ENCODE measurements at places on chromosomes 2 and 18.

DNA sequence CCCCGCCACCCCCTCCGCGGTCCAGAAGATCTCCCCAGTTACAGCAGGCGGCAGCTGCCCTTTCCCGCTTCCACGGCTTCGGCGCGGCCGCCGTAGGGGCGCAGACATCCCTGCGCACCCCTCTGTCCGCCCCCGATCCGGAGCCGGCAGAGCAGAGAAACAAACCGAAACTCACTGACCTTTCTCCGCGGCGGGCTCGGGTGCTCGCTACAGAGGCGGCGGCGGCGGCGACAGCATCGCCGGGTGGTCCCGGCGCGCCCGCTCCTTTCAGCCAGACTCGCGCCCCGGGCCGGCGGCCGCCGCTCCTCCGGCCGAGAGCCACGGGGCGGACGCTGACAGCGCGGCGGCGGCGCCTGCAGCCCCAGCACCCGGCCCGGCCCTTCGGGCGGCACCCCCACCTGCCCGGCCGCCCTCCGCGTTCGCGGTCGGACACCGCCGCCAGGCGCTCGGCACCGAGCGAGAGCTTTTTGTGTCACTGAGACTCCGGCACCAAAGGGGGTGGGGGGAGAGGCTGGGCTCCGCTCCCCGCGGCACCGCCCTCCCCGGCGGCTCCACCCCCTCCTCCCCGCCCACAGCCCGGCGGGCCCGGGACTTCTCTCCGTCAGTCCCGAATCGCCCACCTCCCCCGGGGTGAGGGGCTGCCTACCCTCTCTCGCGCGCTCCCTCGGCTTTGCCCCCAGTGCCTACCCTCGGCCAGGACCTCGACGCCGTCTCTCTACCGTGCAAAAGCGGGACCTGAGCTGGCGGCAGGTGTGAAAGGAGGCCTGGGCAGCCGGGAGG is 1.4 kb upstream of the RNF152 start:
- DNase-seq = peak; percentile 73

DNA sequence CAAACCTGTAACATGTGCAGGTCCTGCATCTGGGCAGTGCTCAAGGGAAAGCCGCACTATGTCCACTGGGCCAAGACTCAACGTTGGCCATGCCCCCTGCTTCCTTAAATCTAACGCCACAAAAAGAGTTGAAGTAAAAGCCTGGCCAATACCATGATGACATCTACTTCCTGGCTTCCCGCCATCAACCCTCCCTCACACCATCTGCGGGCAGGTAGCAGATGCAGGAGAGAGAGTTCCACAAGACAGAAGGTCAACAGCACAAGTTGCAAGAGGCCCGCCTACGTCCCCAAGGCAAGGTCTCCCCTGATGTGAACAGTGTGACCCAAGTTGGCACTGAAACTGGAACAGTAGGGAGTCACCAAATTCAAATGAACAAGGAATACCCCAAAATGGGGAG is 48.4 kb downstream of the ABCG8 start:
- DNase-seq = no peak

GRCh38 chr2:16040271-16041010 is 100.1 kb downstream of the MYCN start:
- DNase-seq = no peak

DNA sequence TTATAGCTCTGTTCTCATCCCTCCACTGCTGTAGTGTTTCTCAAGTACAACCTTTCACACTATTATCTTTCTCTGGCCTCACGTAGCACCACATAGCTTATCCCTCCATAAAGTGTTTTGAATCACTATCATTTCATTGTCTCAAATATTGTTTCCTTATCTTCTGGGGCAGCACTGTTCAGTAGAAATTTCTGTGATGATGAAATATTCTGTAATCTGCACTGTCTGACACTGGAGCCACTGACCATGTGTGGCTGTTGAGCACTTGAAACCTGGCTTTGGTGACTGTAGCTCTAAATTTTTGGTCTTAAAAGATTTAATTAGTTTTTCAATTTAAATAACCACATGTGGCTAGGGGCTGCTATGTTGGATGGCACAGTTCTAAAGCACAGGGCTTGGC is 78.9 kb downstream of the CPS1 start:
- no peak for DNase-seq

DNA sequence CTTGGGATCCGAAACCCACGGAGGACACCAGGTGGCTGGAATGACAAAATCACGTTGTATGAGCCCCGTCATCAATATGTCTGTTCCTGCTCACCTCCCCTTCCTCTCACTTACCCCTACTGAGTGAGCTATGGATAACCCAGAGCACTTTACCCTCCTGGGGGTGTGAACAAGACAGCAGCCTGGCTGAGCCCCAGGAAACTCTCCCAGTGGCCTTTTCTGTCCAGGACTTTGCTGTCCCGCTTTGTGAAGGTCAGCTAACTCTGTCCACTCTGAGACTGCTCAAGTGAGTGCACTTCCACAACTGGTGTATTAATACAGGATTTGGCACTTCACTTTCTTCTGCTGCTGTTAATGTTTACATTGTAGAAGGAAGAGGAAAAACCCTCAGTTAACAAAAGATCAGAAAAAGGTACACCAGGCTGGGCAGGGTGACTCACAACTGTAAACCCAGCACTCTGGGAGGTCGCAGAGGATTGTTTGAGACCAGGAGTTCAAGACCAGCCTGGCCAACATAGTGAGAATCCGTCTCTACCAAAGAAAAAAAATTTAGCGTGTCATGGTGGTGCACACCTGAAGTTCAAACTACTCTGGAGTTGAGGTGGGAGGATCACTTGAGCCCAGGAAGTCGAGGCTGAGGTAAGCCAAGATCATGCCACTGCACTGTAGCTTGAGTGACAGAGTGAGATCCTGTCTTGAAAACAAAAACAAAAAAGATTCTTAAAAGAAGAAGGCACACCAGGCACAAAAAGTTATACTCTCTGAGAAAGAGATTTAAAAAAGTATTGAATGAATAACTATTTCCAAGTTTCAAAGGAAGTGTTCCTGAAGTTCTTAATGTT is 90.3 kb downstream of the CLHC1 start:
- no peak for DNase-seq

- peak; percentile 12 for DNase-seq
Observed at GRCh38 chr2:226477221-226478108, 322.2 kb downstream of the IRS1 start.

DNA sequence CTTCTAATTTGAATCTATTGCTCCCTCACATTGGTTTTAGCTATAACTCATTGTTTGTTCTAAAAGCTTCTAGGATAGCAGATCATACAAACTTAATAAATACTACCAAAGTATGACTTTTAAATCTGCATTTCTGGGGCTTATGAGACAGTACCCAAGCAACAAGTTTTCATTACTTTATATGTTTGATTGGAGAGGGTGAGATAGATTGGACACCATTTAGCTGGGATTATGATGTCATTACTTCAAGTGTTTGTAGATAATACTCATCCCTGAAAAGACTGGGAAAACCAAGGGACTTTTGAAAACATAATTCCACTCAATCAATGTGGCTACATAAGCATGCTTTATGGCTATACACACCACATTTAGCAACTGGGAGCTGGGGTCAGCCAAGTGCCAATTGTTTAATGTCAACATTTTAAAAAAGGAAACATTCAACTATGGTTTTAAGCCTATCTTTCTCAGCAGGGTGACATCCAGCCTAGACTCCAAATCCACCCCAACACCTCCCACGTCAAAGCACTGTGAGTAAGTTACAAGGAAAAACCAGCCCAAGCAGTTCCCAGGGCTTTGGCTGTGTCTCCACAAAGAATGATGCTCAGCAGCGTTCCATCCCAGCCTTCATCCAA is 119.9 kb downstream of the ETAA1 start:
- DNase-seq = peak; percentile 62

DNA sequence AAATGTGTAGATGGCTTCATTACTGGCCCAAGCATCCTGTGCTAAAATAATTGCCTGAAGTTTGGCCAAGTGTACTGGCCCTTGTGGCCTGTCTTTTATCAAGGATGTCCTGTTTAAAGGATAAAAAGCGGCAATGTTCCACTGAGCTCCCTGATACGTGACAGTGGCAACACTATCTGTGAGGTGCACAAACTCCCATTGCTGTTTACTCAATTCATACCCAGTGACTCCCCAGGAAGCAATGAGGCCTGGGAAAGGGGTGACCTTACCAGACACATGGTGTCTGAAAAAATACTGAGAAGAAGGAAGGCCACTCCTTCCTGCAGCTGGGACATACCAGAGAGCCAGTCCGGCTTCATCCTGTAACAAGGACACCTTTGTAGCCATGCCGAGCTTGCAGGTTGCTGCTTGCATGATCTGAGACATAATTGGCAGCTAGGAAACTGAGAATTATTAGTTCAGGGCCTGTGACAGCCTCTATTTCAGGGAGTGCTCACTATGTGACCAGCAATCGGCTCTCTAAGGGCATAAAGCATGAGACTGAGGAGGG is 198.5 kb upstream of the LRATD1 start:
- no peak for DNase-seq

DNA sequence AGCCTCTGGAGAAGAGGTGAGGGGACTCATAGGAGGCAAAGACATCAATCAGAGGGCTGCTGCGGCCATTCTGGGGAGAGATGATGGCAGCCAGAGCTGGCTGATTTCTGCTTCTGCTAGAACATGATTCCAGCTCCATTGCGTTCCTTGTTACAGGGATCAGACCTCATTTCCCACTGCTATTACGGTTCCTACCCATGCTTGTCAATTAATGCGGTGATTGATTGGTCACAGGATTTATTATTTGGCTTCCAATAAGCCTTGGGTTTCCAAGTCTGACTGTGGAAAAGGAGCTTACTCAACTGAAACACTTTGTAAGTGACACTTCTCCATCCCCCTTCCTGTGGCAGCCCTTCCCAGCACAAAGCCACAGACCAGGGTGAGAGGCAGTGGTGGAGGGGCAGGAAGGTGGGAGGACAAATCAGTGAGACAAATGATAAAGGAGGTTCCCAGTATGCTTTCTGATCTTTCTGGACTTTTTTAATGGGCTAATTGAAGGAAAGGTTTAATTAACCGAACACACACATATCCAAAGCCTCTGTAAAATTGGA is 26.8 kb upstream of the CTLA4 start:
- DNase-seq = no peak

- no peak for DNase-seq
Observed at GRCh38 chr2:206764673-206765241, 371 bp downstream of the MDH1B start.

DNA sequence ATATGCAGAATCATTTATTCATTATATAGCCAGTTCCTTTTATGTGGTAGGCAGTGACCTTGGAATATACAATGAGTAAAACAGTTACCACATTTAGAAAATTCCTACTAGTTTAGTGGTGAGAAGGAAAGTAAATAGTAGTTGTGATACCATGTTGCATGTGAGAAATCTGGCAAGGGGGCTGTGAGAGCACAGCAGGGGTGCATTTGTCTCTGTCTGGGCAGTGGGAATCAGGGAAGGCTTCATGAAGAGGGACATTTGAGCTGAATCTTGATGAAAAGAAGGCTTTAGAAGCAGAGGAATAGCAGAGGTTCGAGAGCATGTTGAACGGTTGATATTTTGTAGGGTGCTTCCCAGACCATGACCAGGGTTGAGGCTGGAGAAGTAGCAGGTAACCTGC is 78.7 kb downstream of the RAB3GAP1 start:
- DNase-seq = no peak

GRCh38 chr2:8999102-8999446 is 4.4 kb downstream of the MBOAT2 start:
- no peak for DNase-seq

GRCh38 chr2:69810550-69810949 is 18.9 kb upstream of the GMCL1 start:
- no peak for DNase-seq

DNA sequence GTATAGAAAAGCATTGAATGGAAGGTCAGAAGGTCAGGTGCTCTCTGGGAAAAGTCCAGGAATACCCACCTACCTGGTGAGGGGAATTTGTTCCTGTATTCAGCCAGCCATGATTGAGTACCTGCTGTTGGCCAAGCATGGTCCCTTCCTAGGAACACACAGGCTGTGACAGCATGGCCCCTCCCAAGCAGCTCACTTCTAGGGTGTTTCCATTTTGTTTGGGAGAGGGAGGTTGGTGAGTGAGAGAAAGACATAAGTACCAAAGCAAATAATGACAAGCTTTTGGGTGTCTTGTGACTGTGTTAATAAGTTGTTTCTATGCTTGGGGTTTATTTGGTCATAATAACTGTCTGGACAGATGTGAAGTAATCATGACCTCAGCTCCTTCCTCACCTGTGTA is 46.3 kb downstream of the CABLES1 start:
- DNase-seq = no peak

DNA sequence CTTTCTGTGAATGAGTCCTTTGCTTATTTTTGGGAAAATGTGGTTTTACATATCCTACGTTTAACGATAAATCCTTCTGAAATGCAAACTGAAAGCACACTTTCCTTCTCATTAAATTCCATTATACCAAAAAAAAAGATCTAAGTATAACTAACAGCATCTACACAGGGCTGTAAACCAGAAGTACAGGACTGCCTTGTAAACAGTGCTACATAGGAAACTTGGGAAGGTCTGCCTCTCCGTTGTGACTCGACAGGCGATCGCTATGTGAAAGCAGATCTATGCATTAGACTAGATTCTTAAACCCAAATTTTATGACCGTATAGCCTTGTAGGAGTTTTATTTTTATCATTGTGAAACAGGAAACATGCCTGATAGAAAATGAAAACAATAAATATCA is 690.5 kb downstream of the ARHGAP15 start:
- DNase-seq = no peak

DNA sequence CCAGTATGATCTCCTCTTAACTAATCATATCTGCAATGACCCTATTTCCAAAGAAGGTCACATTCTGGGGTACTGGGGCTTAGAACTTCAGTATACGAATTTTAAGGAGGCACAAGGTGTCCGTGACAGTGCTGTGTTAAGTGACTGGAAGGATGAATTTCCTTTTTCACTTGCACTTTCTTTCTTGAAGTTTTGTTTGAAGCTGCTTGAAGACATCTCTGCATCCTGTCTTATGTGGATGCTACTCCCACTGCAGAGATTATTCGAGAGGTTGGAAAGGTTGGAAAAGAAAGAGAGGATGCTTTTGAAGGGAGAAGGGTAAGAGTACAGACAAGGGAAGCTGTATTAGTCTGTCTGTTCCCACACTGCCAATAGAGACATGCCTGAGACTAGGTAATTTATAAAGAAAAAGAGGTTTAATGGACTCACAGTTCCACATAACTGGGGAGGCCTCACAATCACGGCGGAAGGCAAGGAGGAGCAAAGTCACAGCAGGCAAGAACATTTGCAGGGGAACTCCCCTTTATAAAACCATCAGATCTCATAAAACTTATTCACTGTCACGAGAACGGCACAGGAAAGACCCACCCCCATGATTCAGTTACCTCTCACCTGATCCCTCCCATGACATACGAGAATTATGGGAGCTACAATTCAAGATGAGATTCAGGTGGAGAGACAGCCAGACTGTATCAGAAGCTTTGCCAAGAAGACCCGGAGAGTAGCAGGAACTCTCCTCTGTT is 3.6 kb upstream of the RNF144A start:
- no peak for DNase-seq

GRCh38 chr18:12750715-12751502 is 48.1 kb downstream of the PSMG2 start:
- no peak for DNase-seq

- DNase-seq = no peak
Observed at GRCh38 chr2:126793885-126794613, 104.6 kb upstream of the TEX51 start.

GRCh38 chr2:88834866-88835265 is 143.4 kb downstream of the RPIA start:
- no peak for DNase-seq

Data from cardiac fibroblast (primary cell).